Astrocyte of the cerebellum (primary cell): ENCODE measurements at places on chromosomes 6 and 20.
A peak's percentile ranks its signal among the peaks of the same experiment; 100 is the strongest.

DNA sequence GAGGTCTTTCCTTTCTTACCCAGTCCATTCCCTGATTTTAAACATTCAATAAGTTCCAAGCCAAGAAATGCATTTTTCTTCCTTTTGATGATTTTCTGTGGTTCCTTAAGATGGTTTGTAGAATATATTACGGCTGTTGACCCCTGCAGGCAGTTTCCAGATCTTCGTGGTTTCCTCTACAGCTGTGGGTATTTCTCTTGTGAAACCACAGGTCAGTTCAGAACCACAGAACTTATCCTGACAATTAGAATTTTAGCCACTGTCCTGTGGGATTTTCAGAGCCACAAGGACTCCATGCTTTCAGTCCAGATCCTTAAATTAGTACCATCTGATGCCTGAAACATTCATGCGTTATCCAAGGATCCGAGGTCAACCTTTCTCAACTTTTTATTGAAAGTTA, 29.7 kb upstream of the EXOC2 start:
- DNase-seq, result peak; percentile 80

DNA sequence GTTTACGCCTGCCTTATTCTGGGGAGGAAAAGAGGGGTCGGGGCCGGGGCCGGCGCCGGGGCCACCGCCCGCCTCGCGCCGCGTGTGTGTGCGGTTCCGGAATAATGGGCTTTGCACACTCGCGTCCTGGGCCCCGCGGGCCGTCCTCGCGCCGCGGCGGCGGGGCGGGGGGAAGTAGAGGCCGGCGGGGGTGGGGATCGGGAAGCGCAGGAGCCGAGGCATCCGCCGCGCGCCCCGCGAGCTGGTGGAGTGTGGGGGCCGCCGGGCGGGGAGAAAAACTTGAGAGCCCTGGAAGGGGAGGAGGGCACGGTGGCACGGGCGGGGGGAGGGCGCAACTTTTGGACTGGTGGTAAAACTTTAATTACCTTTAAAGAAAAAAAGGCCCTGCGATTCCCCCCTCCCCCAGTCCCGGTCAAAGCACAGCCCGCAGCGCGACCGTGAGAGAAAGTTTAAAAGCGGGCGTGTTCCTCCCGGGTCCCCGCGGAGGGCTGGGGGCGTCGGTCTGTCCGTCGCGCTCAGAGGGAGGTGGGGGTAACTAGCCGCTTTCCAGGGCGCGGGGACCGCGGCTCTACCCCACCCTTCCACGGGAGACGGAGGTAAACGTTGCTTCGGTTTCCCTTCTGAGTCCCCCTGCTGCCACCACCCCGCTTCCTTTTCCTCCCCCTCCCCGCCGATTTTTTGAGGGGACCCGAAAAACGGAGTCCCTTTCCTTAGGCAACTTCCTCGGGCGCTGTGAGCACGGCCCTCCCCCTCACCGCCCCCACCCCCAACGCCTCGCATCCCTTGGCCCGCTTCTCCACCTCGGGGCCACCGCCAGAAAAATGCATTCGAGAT, 1.9 kb downstream of the L3MBTL3 start:
- no peak for DNase-seq

DNA sequence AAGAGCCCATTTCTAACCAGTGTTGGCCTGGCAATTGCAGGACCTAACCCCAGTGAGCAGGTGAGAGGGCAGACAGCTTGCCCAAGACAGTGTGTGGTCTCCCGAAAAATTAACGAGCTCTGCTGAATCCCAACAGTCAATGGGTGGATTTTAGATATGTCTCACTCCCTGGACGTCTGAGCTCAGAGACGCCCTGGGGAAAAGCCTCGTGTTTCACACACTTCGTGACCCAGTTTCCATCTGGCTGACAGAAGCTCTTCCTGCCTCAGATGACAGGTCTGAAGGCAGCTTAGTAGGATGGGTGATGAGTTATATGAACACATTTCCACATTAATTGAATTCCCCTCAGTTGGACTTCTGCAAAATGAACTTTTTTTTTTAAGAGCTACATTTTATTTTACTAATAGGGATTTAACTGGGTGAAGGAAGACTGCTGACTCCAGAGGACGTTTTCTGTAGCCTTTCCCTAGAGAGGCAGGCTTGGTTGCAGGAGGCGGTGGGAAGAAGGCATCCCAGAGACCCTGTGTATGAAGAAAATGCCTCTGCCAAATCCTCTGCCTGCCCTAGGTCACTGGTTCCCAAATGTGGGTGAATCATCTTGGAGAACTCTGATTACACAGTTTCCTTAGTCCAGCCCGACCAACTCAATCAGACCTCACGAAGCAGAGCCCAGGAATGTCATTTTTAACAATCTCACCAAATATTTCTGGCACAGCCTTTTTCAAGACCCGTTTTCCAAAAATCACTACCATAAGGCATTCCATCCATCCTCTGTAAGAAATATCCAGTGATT, 71.7 kb upstream of the LY86 start:
- DNase-seq, result no peak

- no peak for DNase-seq
Observed at GRCh38 chr20:62056377-62056776, 9.3 kb downstream of the TAF4 start.

DNA sequence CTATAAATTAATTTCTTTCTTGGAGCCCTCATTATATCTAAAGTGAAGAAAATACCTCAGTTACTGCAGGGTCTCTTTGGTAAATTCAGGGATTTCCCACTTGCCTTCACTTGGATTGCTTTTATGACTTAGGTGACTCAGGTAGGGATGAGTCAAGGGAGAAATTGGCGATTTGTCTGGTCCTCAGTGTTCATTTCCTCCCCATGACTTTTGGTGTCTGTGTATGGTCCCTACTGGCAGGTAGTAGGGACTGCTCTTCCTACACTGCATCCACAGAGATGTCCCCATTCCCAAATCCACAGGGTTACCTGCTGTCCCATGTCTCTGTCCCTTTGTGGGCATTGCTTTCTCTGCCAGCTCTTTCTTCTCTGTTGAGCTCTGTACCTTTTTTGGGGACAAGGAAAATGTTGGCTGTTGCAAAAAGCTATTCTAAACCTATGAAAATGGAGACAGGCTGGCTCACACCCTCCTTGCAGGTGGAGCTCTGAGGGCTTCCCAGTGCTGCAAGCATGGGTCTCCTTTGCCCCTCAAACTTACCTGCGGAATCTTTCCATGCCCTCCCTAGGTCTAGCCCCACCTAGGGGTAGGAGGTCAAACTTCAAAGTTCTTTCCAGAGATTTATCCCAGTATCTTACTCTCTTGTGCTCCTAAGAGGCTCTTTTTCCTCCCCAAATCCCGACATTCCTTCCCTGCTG, 211.9 kb downstream of the ZNF217 start:
- DNase-seq, result no peak

DNA sequence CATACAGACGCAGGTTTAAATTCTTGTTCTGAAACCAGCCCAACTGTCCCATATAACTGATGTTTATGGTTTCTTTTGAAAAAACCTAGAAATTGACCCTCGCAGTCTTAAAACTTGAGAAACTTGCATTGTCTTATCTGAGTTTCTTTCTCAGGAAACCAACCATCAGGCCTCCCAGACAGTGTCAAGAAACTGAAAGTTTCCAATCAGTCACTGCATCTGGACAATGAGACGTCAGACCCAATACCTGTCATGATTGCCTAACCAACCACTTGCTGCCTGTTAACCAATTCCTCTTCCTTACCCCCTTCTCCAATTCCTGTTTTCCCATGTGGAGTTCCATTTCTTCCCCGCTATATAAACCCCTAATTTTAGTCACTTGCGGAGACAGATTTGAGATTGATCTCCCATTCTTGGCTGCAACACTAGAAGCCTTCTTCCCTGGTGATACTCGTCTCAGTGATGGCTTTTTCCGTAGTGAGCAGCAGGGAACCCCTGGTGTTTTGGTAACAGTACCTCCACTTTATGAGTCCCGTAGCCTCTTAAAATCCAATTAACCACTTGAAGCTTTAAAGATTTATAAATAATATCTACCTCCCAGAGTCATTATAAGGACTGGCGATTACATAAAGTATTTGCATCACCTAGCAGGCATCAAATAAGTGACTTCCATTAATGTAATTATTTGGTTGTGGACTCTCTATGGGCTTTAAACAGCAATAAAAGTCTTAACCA, 49.3 kb downstream of the GPR63 start:
- no peak for DNase-seq

DNA sequence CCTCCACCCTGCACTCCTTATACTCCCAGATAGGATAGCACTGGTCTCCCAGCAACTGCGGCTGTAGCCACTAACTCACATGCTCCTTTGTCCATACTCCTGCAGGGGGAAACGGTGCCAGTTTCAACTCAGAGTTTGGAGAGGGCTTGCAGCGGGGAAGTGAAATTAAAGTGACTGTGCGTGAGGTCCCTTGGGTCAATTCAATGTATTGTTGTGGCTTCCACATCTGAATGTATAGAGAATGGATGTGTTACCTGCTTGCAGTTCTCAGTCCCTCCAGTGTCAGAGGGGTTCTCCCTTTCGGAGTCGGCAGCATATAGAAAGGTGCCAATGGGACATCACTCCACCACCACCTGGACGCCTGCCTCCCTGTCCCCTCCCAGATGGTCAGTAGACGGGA, 93.6 kb upstream of the CNKSR3 start:
- no peak for DNase-seq

DNA sequence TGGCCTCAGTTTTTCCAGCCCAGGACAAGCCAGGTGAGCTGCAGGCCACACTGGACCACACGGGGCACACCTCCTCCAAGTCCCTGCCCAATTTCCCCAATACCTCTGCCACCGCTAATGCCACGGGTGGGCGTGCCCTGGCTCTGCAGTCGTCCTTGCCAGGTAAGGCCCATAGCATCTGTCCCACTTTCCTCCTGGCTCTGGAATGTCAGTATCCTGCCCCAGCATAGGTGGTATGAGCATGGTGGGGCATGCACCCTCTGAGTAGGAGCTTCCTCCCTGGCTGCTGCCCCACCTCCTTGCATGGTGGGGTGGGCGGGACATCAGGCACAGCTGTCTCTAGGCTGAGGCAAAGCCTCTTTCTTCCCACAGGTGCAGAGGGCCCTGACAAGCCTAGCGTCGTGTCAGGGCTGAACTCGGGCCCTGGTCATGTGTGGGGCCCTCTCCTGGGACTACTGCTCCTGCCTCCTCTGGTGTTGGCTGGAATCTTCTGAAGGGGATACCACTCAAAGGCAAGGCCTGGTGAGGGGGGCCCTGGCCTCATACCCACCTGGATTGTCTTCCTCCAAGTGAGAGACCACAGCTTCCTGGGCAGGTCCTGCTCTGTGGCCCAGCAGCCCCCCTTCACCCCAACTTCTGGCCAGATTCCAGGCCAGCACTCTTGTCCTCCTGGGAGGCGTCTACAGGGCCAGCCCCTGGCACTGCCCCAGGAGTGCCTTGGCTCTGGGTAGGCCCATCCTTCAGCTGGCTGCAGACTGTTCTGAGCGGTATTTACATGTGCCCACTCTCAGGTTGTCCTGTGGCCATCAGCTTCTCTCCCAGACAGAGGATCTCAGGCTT, 9.1 kb downstream of the PI16 start:
- no peak for DNase-seq

DNA sequence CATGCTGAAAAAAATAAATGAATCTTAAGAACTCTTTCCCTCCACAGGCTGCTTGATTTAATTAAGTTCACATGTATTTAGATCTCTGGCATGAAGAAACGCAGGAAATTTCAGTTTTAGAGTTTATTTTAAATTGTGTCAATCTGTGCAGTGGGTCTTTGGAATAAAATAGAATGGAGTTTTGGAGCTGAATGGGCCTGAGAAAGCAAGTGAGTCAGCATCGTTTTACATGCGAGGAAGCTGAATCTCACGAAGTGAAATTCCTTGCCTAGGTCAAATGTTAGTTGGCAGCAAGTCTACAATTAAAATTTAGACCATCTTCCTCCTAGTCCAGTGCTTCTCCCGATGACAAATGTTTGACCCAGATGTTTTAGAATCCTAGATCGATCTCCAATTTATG, 22.4 kb downstream of the MAP7 start:
- no peak for DNase-seq

- no peak for DNase-seq
Observed at GRCh38 chr6:124056407-124057334, 253.0 kb downstream of the NKAIN2 start.

DNA sequence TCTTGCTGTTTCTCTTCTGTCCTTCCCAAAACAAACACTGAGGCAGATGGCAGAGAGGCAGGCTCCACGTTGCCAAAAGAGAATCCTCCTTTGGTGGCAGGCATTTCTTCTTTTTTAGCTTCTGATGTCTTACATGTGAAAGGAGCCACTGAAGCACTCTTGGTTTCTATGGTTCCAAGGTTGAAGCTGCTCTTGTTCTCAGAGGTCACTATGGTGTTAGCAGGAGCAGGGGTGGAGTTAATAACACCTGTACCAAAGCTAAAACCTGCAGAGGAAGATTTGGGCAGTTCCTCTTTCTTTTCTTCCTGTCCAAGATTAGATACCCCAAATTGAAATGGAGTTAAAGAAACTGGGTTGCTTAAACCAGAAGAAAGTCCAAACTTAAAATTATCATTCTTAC, 28.8 kb downstream of the FAM8A1 start:
- no peak for DNase-seq

- DNase-seq, result no peak
Observed at GRCh38 chr6:146550911-146551310, 7.3 kb downstream of the RAB32 start.

DNA sequence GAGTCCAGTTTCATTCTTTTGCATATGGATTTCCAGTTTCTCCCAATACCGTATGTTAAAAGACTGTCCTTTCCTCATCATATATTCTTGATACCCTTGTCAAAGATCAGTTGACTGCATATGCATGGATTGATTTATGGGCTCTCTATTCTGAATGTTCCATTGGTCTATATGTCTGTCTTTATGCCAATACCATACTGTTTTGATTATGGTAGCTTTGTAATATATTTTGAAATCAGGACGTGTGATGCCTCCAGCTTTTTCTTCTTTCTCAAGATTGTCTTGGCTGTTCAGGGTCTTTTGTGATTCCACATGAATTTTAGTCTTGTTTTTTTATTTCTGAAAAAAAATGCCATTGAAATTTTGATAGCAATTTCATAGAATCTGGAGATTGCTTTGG, 51.9 kb downstream of the KIZ start:
- DNase-seq, result no peak

DNA sequence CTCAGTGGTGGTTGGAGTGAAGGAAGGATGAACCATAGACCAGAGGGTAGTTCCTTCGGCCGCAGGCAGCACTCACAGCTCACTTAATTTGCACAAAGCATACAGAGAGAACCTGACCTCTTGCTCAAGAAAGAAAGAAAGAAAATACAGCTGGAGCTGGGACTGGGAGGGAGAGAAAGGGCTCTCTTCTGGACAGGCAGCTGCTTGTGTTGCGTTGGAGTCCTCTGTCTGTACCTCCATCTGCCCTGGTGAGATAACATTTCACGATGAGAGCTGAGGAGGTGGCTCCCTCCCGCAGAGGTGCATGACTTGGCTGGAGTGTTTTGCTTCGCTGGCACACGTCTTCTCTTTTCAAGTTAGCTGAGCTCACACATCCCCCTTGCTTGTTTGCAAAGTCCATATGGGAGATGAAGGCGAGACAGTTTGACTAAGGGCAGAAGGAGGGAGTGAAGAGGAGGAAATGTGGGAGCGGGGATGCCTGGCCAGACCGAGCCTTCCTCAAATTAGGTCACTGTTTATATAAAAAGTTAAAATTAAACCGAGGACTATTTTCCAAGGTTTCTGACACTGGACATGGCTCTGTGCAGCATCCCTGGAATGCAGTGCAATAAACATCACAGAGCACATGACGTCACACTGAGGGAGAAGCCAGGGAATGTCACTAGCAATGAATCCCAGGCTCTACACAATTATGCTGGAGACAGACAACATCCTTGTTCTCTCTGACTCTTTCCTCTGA, 359.4 kb downstream of the CD83 start:
- peak; percentile 31 for DNase-seq

GRCh38 chr6:135651964-135652755, 154.6 kb upstream of the AHI1 start:
- DNase-seq, result no peak
